ENCODE measurements at places on chromosomes 5 and 9. TPM values are rescaled to one million over a fixed set of nuclear protein-coding genes. Genes with fewer than 3 reads are reported as not detected.

GRCh38 chr9:72315510-72316311 lies 49.3 kb downstream of the ZFAND5 start:
- no peak for DNase-seq

Gene CCNO
- total RNA-seq: not detected

Gene ADGRD2
- total RNA-seq: not detected

DNA sequence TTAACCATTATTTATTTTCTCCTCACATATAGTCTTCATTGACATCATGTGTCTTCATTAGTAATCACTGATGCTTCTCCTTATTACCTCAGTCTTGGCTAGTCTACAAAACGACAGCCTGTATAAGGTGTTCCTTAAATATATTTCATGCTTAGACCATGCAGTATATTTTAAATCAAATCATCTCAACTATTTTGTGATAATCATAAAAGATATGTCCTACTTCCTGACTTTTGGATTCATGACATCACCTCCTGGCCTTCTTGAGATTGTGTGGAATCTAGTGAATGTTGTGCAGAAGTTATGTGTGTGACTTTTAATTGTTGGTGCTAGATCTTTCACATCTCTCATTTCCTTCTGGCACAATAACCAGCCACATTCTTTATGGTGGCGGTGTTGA lies 1339.3 kb upstream of the C9orf72 start:
- DNase-seq: no peak

- no peak for DNase-seq
Measured at GRCh38 chr9:20692554-20692953, 8.5 kb downstream of the FOCAD start.

DNA sequence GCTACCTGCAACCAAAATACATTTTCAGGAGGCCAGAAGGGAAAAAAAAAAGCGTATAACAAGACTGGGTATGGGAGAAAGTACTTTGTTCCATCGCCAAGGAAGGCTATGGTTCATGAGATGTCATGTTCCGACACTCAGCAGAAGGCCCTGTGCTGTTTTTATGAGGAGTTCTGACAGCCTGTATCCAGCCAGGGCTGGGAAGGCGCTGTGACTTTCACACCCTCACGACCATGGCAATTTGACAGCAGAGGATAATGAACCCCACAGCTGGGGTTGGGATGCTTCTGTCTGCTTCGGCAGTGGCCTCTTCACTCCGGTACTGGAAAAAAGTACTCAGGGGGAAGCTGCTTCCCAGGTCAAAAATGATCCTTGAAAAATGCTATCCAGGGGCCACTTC lies 154.4 kb downstream of the PRELID2 start:
- DNase-seq: no peak

Gene TMEM232
- 0.74 TPM for total RNA-seq

Gene THBS4
- total RNA-seq: 2.2 TPM

Gene CNTNAP3
- not detected for total RNA-seq

- no peak for DNase-seq
Measured at GRCh38 chr9:8251566-8251965, 452.0 kb upstream of the DMAC1 start.

- no peak for DNase-seq
Measured at GRCh38 chr5:150052956-150053712, 33.2 kb downstream of the CSF1R start.

Gene SMIM33
- total RNA-seq: 1.5 TPM

DNA sequence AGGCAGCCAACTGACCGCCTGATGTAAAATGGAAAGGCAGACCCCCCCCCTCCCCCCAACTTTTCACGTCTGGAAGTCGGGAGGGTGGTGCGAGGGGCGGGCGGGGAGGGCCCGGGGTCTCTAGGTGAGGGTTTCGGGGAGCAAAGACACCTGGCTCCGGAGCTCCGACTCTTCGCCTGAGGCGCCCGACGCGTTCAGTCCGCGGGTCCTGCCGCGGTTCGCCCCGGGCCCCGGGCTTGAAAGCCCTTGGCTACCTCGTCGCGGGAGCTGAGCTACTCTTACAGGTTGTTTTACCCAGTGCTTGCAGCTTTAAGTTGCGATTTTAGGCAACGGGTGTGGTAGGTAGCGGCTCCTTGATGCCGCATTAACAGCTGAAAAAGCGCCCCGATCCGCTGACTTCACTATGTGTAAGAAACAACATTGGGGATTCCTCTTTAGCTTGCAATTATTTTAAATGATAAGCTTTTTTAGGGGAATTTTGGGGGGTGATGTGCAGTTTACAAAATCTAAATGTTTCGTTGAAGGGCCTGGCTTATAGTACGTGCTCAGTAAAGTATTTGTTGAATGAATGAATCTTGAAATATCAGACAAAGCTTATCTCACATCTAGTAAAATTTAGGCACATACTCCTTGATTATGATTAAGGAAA lies 722 bp downstream of the CDC42SE2 start:
- DNase-seq: peak; percentile 64

Gene SPTAN1
- total RNA-seq: 228 TPM

All from activated CD4-positive, alpha-beta memory T cell treated with anti-CD3 and anti-CD28 coated beads for 36 hours (primary cell).